ENCODE measurements at places on chromosomes 7 and 10.

GRCh38 chr7:114086914-114087652, 168.3 kb upstream of the PPP1R3A start:
- DNase-seq = no peak

GRCh38 chr10:80459047-80459865, 5.1 kb downstream of the TSPAN14 start:
- no peak for DNase-seq

- peak; percentile 9 for DNase-seq
Measured at GRCh38 chr10:85864173-85864549, 502.4 kb downstream of the GRID1 start.

- no peak for DNase-seq
Measured at GRCh38 chr7:29841926-29842701, 35.8 kb downstream of the WIPF3 start.

- DNase-seq = no peak
Measured at GRCh38 chr10:8978100-8978499, 923.6 kb downstream of the GATA3 start.

DNA sequence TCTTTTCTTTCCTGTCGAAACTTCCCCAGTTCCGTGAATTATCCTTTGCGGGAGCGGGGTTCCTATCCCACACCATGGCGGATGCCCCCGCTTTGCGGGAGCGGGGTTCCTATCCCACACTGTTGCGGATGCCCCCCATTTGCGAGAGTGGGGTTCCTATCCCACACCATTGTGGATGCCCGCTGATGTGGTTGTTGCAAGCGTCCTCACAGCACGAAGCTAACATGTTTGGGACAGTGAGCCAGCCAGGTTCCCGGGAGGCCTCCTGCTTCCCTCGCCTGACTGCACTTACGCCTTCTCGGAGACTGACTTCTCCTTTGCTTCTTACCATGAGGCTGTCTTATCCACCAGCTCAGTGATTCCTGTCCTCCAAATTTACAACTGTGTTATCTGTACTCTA, 134.7 kb downstream of the VIPR2 start:
- DNase-seq = no peak

DNA sequence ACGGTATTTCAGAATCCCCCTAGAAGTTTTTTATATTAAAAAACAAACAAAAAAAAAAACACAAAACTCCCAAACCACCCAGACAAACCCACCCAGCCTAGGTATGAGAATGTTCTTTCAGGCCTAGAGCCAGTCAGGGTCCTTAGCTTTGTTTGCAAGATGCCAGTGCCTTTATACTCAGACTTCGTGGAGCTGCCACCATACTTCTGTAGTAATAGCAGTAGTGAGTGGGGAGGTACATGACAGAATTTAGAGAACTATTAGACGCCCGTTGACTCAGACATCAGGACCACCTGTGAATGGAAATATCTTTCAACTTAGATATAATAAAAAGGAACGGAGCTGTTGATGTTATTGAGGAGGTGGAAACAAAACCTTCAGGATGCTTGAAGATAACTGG, 138.2 kb upstream of the MKLN1 start:
- no peak for DNase-seq

DNA sequence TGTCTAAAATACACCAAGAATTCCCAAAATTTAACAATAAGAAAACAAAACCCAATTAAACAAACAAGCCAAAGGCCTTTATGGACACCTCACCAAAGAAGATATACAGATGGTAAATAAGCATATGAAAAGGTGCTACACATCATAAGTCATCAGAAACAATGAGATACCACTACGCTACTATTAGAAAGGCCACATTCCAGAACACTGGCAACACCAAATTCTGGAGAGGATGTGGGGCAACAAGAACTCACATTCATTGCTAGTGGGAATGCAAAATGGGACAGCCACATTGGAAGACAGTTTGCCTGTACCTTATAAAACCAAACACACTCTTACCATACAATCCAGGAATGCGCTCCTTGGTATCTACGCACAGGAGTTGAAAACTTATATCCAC, 291.4 kb downstream of the TNS3 start:
- DNase-seq = no peak

DNA sequence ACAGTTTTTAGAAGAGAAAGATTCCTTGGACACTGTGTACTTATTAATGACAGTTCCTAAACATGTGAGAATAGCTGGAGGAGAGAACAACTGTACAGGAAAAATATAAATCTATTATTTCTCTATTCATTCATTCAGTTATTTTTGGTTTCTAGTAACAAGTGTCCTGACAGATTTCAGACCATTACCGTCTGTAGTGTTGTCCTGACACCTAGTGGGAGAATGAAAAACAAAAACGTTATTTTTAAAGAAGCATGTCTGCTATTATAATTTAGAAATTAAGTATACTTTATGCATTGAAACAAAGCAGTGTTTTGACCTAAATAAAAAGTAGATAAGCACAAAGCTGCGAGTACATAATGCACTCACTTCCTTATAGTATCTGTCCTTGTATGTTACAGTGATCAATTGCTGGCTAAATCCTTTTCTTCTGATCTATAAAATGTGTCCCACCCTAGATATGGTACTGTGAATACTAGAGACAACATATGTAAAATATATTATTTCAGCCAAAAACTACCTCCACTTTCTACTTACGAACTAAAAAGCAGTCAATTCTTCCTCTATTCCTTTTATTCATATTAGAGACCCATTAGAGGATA, 575.6 kb downstream of the ARL4A start:
- DNase-seq = peak; percentile 20

GRCh38 chr10:2280713-2281300, 543.5 kb upstream of the ADARB2 start:
- no peak for DNase-seq

DNA sequence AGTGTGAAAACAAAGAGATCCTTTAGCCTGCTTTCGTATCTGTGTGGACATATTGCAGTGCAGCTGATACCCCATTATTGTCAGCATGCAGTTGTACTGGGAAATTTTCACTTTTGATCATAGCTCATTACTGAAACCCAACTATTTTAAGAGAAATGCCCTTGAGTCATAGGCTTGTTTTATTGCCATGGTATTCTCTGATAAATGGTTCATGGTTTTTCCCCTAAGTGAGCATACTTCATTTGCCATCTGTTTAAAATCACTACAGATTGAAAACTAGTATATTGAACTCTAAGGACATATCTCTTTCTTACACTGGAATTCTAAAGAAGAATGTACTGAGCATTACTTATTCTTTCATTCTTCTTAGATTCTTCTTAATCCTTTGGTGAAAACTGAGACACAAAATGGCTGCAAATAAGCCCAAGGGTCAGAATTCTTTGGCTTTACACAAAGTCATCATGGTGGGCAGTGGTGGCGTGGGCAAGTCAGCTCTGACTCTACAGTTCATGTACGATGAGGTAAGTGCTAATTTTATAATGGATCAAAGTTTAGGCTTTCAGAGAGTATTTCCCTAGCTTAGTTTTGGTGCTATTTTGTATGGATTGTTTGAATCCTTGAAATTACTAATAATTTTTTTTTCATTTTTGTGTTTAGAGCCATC, 63.0 kb downstream of the RALA start:
- DNase-seq = no peak

DNA sequence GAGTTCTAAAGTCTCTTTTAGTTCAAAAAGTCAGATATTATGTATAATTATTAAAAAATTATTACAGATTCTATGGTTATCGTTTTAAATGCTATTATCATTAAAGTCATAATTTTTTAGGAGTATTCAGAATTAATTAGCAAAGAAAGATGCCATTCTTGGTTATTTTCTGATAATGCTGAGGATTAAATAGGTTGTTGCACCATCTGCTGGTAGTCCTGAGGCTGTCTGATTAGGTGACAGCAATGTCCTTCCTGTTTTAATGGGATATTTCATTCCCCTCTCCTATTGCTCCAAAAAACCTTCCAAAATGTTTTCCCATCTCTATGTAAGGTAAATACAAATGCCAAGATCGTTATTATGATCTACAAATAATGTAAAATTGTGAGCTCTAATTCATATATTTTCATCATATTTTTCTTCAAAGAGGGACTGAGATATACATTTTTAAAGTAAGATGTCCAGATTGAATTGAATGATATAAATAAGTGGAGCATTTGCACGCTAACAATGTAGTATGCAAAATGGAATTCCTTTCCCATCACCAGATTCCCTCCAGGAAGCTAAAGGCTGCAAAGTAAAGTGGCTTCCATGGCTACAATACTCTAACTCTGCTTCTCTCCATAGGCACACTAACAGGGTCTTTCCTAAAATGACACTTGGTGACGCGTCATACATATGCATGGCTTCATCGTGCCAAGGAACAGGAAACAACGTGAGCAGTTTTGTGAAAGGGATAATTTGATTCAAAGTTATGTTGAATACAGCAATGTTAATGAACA, 58.8 kb upstream of the AKR1E2 start:
- DNase-seq = no peak

DNA sequence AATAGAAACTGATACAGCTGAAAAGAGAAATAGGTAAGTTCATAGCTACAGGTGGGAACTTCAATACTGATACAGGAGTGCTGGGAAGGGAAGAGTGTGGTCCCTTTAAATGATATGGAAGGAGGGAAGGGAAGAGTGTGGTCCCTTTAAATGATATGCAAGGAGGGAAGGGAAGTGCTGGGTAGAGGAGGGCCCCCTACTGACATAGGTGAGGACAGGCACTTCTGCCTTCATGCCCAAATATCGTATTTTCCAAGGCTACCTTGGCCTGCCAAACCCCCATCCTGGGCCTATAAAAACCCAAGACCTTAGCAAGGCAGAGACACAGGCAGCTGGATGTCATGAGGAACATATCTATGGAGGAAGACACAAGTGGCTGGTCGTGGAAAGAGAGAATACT, 92.3 kb downstream of the MAGI2 start:
- no peak for DNase-seq

GRCh38 chr10:79234391-79235315, 112.6 kb upstream of the PPIF start:
- DNase-seq = no peak

All from forelimb muscle (tissue), 1 donor.